Stimulated activated CD4-positive, alpha-beta T cell treated with anti-CD3 and anti-CD28 coated beads, Interleukin-4, amount 100 ng/mL, for 4 hours (primary cell): ENCODE measurements at places on chromosomes 6 and 20.

DNA sequence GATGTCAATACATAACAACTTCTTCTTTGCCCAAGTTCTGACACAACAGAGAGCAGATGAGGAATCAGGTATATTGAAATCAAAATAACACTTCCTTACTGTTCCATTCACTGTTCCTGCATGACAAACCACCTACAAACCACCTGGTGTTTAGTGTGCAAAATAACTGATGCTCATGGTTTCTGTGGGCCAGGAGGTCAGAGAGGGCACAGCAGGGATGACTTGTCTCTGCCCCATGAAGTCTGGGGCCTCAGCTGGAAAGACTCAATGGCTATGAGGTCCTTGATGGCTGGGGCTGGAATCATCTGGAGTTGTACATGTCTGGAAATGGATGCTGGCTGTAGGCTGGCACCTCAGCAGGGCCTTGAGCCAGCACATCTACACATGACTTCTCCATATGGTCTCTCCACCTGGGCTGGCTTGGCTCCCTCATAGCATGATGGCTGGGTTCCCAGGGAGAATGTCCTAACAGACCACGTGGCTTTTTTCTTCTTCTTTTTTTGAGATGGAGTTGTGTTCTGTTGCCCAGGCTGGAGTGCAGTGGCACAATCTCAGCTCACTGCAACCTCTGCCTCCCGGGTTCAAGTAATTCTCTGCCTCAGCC is 7.4 kb upstream of the COX4I2 start:
- no peak for DNase-seq

DNA sequence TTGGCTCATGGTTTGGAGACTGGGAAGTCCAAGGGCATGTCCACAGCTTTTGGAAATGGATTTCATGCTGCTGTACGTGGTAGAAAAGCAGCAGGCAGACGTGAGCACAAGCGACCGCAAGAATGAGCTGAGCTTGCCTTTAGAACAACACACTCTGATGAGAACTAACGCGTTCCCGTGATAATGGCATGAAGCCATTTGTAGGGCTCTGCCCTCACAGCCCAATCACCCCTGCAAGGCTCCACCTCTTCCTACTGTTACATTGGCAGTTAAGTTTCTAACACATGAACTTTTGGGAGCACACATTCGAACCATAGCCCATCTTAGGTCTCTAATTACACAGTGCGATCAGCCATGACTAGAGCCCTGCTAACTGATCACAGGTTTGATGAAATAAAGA is 107.5 kb upstream of the TMEM170B start:
- no peak for DNase-seq

GRCh38 chr20:63081831-63082230 is 75.1 kb upstream of the BHLHE23 start:
- no peak for DNase-seq

DNA sequence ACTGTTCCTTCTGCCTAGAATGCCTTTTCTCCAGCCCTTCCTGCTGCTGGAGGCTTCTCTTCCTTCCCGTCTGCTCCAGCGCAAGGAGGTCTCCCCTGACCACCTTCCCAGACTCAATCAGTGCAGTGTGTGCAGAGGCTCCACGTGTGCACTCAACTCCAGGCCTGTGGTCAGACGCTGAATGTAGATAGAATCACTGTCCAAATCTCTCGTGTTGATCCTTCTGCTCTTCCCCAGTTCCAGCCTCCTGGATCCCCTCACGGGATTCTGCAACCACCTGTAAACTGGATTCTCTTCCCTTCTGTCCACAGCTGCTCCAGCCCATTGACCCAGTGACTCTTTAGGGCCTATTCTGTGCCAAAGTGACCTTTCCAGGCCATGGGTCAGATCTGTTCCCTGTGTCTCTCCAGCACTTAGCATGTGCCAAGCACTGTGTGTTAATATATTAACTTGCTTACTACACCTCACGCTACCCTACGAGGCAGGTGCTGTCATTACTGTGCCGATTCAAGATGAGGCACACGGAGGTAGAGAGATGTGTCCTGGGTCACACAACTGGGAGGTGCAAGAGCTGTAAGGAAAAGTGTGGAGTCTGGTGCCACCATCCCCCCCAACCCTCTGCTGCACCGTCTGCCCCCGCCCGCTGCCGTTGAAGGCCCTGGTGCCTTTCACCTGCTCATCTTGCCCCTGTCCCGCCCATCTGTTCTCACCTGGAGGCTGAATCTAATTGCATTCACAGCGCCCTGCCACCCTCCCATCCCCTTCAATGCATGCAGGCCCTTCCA is 112.2 kb downstream of the SULF2 start:
- DNase-seq = no peak

DNA sequence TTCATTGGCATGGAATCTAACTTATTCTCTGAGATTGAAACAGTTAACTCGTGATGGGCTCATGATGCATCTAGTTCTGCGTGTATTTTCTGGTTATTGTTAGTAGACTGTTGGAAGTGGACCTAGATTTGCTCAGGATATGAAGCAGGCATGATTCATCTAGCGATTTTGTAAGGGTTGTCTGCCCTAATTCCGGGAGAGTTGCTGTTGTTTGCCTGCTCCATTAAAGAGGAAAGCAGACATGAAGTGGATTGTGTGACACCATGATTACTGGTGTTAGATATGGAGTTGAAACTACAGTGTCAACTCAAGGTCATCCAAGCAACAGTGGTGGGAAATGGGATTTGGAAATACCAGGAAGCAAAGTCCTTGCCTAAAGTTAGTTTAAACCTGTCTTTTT is 41.0 kb downstream of the SOX4 start:
- no peak for DNase-seq

GRCh38 chr6:148525453-148525852 is 182.8 kb downstream of the SASH1 start:
- DNase-seq = no peak
